ENCODE measurements at places on chromosomes 1 and 21. TPM values are rescaled to one million over a fixed set of nuclear protein-coding genes. Genes with fewer than 3 reads are reported as not detected.

The OPRD1 gene
- not detected for total RNA-seq

- H3K4me3 ChIP-seq, result no peak overlapping the region
- no peak overlapping the region for H3K27ac ChIP-seq
- H3K36me3 ChIP-seq, result no peaks in the 10 kb centered on the region
- peaks cover 21% of the 10 kb centered on the region for H3K4me1 ChIP-seq
- peaks cover 62% of the 10 kb centered on the region for H3K27me3 ChIP-seq
Measured at GRCh38 chr21:41770901-41771624, 4.2 kb upstream of the RIPK4 start.

- no peaks in the 10 kb centered on the region for H3K4me1 ChIP-seq
- no peak for DNase-seq
- H3K27ac ChIP-seq, result no peak overlapping the region
- H3K4me3 ChIP-seq, result no peak overlapping the region
- H3K36me3 ChIP-seq, result no peaks in the 10 kb centered on the region
Measured at GRCh38 chr1:30318413-30318812, 405.0 kb downstream of the MATN1 start.

GRCh38 chr1:217149791-217150190 is 426.6 kb upstream of the ESRRG start:
- no peaks in the 10 kb centered on the region for H3K4me1 ChIP-seq
- no peaks in the 10 kb centered on the region for H3K27me3 ChIP-seq
- no peak overlapping the region for H3K4me3 ChIP-seq
- DNase-seq, result no peak
